ENCODE measurements at places on chromosomes 7 and 10. TPM values are rescaled to one million over a fixed set of nuclear protein-coding genes. Genes with fewer than 3 reads are reported as not detected.

DNA sequence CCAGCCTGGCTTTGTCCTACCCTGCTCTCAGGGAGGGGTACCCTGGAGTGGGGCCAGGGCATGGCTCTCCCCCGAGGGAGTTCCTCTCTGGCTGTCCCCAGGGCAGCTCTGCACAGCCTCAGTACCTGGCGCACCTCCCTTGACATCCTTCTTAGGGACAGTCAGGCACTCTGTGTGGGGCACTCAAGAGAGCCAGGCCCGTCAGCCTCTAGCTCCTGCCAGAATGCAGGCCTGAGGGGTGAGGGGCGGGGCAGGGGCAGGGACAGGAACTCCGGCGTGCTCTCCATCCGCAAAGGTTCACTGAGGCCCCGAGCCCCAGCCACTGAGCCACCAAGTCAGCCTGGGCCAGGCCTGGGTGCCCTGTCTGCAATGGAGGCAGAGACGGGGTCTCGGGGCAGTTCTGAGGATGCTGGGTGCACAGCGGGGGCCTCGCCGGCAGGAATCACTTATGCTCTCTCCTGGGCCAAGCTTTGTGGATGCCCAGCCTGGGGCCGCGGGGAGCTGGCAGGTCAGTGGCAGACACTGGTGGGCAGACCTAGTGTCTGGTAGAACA, 10.1 kb downstream of the LIMK1 start:
- no peak for DNase-seq

Gene PAX4
- polyA plus RNA-seq: not detected

GRCh38 chr7:82675396-82675795, 231.8 kb upstream of the CACNA2D1 start:
- DNase-seq: no peak

DNA sequence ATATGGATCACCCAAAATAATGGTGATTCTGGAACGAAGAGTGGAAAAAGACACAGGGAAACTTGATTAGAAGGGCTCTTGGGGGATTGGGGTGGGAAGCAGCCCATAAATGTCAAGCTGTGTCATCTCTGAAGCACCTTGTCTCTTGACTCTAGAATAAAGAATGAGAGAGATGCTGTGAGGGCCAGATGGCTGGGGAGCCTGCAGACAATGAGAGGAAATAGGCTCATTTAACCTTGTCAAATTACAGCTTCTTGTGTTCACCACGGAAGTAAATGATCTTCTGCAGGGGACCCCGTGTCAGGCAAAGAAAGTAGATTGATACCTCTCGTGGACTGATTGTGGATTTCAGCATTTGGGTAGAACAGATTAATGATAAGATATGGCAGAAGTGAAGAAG, 159.3 kb downstream of the ST7 start:
- DNase-seq: no peak

Gene SORCS1
- polyA plus RNA-seq: 18.3 TPM

- no peak for DNase-seq
Observed at GRCh38 chr10:22752272-22752889, 38.0 kb upstream of the PIP4K2A start.

- no peak for DNase-seq
Observed at GRCh38 chr7:31069860-31070555, 17.9 kb downstream of the ADCYAP1R1 start.

Gene FKBP6
- polyA plus RNA-seq: 0.60 TPM

GRCh38 chr7:132080967-132081668, 495.2 kb downstream of the PLXNA4 start:
- no peak for DNase-seq

GRCh38 chr7:150415161-150416153, 35.0 kb upstream of the GIMAP8 start:
- no peak for DNase-seq

Gene SRPK2
- 58.7 TPM for polyA plus RNA-seq

Gene CYP2C19
- 0.12 TPM for polyA plus RNA-seq

GRCh38 chr10:130578532-130579289, 442.5 kb downstream of the GLRX3 start:
- DNase-seq: no peak

DNA sequence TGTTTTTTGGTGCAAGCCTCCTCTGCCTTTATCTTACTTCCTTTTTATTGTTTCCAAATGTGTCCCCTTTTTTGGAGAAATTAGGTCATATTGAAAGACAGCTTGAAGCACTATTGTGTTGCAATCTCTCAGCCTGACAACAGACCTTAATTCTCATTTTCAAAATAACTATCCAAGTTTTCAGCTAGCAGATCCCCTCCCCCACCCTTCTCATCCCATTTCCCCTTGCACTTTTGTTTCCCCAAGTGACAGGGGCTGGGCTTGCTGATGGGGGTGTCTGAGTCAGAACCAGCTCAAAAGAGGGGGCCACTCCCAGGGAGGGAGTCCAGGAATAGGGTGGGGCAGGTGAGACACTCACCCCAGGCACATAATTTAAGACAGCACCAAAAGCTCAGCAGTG, 75.3 kb downstream of the MKI67 start:
- no peak for DNase-seq

GRCh38 chr7:91846436-91846835, 34.1 kb downstream of the MTERF1 start:
- no peak for DNase-seq

DNA sequence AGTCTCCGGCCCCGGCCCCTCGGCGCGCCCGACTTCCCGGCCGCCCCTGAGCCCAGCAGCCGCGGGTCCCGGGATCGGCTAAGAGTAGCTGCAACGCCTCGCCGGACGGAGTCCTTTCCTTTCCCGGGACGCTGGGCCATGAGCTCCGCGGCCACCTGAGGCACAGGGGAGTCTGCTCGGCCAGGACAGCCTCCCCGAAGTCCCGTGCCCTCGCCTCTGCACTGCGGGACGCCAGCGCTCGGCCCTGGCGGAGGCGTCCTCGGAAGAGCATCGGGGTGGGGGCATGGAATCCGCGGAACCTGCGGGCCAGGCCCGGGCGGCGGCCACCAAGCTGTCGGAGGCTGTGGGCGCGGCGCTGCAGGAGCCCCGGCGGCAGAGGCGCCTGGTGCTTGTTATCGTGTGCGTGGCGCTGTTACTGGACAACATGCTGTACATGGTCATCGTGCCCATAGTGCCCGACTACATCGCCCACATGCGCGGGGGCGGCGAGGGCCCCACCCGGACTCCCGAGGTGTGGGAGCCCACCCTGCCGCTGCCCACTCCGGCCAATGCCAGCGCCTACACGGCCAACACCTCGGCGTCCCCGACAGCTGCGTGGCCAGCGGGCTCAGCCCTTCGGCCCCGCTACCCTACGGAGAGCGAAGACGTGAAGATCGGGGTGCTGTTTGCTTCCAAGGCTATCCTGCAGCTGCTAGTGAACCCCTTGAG, 502 bp downstream of the SLC18A3 start:
- no peak for DNase-seq

GRCh38 chr7:33307205-33307604, 177.8 kb downstream of the BBS9 start:
- DNase-seq: no peak

GRCh38 chr7:94277236-94277635, 117.5 kb upstream of the COL1A2 start:
- no peak for DNase-seq

Gene CCDC3
- 14.2 TPM for polyA plus RNA-seq

Gene PILRA
- 12.6 TPM for polyA plus RNA-seq

- DNase-seq: no peak
Observed at GRCh38 chr10:103829278-103829677, 26.1 kb downstream of the SH3PXD2A start.
